Thoracic aorta (tissue), 2 donors: ENCODE measurements at places on chromosomes 2 and 18. TPM values are rescaled to one million over a fixed set of nuclear protein-coding genes. Genes with fewer than 3 reads are reported as not detected.

VWA3B gene
- total RNA-seq: 0.27 TPM

DNA sequence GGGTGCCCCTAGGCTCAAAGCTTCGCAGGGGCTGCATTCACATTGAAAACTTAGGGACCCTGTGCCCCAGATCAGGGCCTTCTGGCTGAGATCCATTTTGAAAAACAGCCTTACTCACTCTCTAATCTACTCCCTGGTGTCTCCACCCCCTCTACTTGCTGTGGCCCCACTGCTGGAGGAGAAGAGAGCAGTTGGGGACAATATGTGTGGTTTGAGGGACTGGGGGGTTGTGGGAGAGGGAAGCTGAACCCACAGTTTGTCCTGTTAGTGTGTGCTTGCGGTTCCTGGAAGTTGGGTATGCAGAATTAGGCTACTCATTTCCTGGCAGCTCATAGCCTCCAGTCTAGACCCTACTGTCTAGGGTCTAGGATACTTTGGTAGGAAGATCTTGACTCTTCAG is 211.4 kb downstream of the PRKCE start:
- no peak for DNase-seq

ESPNL gene
- total RNA-seq: 0.35 TPM

PSMA8 gene
- not detected for total RNA-seq

ADD2 gene
- 0.41 TPM for total RNA-seq

GRCh38 chr2:24816884-24817283 is 23.7 kb downstream of the CENPO start:
- DNase-seq: no peak

NPPC gene
- not detected for total RNA-seq

- no peak for DNase-seq
Observed at GRCh38 chr18:24633121-24633520, 172.7 kb downstream of the HRH4 start.

GRCh38 chr18:35808796-35809195 is 163.7 kb upstream of the RMP24 start:
- no peak for DNase-seq

DNA sequence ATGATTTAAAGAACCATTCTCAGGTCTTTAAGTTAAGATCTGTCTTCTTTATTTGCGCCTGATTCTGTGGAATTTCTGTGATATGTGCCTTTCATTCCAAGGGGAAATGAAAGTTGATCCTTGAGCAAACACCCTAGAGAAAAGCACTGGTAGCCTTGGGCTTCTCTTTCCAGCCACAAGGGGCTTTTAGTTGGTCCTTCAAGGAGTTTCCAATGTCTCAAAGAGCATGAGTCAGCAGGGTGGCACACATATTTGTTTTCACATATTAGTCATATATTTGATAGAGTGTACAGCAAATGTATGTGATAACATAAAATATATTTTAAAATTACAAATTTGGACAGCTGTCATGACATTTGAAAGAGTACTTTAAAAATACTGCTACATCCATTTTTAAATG is 339.5 kb downstream of the TXNL1 start:
- DNase-seq: no peak
